Naive thymus-derived CD4-positive, alpha-beta T cell (primary cell): ENCODE measurements at places on chromosomes 6 and 20.
A peak's percentile ranks its signal among the peaks of the same experiment; 100 is the strongest.

DNA sequence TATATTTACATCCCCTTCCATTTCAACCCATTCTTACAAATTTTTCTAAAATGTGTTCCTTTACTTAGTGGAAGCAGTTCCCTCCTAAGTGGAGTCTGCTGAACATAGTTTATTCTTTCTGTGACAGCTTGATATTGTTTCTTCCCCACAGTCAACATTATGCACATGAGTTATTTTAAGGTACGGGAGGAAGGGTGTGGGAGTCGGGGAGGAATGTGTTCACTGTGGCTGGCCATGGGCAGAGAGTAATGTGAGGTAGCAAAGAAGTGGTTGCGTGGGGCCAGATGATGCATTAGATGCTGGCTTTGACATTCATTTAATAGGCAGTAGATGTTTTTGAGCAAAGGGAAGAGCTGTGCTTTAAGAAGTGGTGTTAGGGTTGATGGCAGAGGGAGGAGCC, 98.5 kb downstream of the ARMC2 start:
- DNase-seq: no peak

DNA sequence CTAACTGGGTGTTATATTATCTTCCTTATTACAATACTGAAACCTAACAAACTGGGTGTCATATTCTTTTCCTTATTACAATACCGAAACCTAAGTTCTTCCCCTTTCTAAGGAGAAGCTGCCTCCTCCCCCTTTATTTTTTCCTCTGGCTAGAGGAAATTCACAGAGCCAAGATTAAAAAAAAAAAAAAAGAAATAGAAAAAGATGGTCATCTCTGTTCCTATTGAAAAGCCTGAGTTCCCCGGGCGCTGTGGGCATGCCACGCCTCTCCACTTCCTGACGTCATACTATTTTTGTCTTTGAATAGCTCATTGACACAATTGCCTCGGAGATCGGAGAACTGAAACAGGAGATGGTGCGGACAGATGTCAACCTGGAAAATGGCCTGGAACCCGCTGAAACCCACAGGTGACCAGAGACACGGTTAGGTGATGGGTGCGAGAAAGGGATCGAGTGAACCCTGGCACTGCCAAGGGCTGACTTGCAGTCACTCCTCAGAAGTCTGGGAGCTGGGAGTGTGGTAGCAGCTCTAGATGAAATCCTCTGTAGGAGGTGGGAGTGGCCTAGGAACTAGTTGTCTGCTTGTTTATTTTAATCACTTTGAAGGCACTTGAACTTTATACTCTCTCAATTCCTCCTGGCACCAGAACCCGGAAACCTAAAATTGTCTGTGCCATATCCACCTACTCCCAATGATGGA, 82.2 kb upstream of the NAA20 start:
- DNase-seq: no peak

DNA sequence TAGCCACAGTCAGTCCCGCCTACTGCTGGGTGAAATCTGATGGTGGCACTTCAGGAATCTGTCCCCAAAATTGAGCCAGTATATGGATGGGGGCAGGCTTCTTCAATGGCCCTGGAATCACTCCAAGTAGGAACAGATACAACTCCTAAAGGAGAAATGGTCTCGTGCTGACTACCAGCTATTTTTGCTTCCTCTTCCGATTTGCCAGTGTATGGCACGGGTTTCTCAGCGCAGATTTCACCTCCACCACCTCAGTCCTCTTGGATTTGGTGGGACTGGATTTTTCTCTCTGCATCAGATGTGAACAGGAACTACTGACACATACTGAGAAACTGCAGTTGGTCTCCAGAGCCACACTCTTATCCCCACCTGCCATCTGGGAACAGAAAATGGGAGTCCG, 27.2 kb downstream of the PNPLA1 start:
- DNase-seq: no peak

DNA sequence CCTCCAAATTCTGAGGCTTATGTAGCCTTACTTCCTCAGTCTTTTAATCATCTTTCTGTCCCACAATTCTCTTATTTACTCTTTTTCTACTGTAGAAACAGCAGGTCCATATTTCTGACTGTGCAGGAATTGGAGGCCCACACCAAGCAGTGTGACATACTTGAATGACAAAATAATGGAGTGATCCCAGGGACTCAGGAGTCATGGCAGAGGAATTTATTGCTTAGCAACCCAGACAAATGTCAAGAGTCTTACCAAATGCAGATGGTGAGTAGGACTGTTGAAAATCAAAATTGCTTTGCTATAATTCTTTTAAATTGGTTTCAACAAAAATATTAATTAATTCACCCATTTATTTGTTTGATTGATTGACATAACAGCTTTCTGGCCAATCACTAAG, 59.9 kb downstream of the HTR1B start:
- no peak for DNase-seq

- DNase-seq: no peak
Observed at GRCh38 chr6:3303795-3304411, 45.2 kb downstream of the PSMG4 start.

DNA sequence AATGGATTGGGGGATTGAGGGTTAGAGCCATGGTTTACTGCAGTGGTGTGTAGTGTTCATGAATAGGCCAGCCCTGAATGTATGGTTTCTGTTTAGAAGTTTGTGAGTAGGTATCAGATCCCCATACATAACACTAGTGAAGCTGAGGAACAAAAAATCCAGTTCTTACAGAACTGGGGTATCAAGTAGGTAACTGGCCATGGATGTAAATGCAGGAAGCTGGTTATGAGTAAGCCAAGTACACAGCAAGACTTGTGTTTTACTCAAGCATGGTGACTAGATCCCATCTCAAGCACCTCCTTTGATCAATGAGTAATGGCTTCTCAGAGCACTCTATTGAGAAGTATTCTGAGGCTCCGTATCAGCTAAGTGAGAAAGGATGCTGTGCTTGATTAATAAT, 613.7 kb upstream of the FLRT3 start:
- DNase-seq: no peak

DNA sequence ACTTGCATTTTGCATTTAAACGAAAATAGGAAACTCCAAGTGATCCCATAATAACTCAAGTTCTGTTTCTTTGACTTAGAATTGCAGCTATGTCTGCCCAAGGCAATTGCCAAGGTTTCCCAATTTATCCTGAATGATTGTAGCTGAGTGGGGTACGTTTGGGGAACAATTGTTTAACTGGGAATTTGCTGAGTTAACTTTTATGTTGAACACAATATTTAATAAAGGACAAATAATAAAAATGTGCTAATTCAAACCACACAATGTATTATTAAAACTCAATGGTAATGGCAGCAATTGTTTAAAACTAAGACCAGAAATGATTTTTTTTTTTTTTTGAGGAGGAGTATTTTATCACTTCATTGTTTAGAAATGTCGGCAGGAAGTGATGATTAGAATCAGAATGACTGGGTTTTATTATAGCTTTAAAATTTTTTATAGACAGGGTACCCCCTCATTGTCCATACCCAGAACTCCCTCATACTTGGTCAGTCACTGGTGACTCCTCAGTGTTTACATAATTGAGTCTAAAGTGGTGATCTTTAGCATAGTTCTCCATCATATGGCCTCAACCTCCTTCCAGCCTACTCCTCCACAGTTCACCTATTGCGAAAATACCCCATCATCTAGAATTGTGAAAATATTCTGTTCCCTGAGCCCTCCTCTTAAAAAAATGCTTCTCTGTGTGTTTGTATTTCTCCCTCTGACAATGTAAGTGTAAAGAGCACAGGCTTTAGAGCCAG, 389.2 kb upstream of the CITED2 start:
- no peak for DNase-seq

- DNase-seq: no peak
Observed at GRCh38 chr6:156029286-156029985, 573.8 kb upstream of the NOX3 start.

DNA sequence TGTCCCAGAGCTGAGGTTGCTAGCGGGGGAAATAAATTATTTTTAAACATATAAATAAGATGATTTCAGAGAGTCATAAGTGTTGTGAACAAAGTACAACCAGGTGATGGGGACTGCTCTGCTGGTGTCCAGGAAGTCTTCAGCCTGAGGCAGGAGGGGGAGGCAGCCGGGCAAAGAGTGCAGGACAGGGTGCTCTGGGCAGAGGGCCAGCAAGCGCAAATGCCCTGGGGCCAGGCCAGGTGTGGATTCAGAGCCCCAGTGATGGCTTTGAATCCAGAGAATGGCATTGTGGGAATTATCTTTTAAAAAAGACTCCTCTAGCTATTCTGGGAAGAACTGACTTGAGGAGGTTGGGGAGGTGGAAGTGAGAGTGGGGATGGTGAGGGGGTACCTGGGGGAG, 1.6 kb downstream of the CLPSL1 start:
- no peak for DNase-seq

GRCh38 chr20:31573555-31574321, 31.4 kb upstream of the ID1 start:
- DNase-seq: no peak

- DNase-seq: no peak
Observed at GRCh38 chr6:39931607-39932006, 2.7 kb downstream of the MOCS1 start.

DNA sequence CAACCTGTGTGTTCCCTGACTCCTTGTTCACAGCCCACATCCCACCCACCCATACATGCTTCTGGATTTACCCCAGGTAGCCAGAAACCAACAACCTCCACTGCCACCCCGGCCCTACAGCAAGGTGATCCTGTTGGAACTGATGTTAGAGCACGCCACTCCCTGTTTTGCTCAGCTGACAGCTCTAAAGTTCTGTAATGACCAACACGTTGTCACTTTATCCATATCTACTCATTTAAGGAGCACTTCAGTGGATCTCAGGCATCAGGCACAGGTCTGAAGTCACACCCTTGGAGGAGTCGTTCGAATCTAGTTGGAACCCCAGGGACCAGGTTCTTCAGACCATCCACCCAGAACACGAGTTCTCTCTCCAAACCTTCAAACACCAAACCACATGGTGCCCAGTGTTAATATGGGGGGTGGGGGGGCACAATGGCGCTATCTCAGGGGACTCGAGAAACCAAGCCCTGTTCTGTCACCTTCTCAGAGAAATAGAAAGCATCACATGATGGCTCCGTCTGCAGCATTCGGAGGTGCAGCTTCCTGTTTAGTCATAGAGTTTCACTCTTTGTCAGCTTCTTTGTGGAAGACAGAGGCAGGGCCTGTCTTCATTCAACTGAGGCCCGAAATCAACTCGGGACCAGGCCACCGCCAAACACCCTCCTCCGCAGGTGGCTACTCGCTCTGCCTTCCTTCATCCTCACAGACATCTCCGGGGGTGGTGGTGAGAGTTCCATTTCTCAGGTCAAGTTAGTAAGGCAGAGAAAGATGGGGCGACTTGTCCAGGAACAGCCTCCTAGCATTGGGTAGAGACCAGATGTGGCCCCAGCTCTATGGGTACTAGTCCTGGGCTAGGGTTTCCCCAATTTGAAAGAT, 142.2 kb downstream of the NFATC2 start:
- peak; percentile 45 for DNase-seq

DNA sequence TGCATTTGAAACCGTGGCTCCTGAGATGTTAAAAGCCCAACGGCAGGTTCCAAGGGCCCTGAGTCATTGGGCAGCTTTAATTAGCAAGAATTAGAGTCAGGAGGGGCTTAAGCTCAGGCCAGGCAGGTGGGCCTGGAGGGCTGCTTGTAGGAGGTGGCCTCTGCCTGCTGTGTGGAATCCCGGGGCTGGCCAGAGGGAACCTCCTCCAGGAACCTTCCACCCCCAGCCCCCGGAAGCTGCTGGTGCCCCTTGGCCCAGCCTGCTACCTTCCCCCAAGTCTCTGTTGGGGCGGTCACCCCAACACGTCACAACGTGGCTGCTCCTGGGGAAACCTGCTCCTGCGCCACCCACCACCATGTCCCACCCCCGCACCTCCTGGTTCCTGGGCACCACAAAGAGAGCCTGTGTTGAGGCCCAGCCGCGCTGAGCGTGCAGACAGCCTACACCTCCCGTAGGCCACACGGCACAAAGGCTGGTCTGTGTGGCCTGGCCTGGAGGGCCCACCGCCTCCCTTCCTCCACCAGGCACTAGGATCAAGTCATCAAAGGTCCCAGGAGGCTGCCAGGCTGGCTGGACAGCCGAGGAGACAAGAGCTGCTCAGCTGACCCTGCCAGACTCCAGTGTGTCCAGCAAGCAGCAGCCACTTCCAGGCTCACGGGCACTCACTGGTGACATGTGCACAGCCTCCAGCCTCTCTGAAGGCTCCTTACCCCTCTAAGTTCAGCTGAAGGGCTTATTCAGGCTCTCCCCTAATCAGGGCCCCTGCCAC, 86.3 kb downstream of the SNX5 start:
- no peak for DNase-seq

GRCh38 chr6:4817551-4817950, 41.3 kb downstream of the CDYL start:
- DNase-seq: no peak

DNA sequence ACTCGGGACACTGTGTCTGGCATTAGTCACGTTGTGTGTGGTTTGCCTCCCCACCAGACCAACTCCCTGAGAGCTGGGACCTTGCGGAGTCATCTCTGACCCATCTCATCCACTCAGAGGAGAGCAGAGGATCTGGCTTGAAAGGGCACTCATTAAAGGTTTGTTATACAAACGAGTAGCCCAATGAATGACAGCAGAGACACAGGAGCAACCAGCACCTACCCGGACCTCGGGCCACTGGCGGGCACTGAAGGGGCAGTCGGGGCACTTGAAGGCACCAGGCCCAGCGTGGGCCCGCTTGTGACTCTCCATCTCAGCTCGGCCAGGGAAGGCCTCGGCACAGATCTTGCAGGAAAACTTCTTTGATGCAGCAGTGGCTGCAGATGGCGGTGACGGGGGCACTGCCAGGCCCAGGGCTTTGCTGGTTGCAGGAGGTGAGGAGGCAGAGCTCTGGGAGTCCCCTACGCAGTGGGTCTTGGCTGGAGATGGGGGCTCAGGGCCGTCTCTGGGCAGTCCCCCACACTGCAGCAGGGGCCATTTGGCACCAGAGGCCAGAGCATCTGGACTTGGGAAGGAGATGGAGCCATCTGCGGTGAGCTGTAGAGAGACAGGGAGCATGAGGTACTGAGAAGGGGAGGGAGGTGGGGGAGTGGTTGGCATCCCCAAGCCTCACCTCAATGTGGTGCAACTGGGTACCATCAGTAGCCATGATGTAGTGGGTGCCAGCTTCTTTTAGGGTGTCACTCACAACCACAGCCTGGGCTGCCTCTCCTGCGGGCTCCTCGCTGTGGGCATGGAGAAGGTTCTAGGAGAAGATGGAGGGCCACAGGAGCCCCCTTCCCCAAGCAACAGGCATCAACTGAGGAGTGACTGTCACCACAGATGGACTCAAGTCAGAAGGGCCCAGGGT, 17.7 kb downstream of the PCIF1 start:
- no peak for DNase-seq

DNA sequence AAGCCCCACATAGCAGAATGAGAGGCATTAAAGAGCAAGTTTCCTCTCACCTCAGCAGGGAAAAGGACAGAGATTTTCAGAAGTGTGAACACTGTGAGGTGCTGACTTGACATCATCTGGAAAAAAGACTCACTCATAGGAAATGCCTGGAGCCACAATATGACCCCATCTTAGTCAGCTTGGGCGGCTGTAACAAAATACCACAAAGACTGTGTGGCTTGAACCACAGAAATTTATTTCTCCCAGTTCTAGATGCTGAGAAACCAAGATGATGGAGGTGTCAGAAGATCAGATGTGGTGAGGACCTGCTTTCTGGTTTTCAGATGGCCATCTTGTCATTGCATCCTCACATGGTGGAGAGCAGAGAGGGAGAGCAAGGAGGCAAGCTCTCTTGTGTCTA, 253.1 kb downstream of the ADGB start:
- no peak for DNase-seq

- no peak for DNase-seq
Observed at GRCh38 chr6:99345164-99345563, 4.3 kb downstream of the FAXC start.
